Ovary (tissue), 10 donors: ENCODE measurements at places on chromosomes 1 and 21. TPM values are rescaled to one million over a fixed set of nuclear protein-coding genes. Genes with fewer than 3 reads are reported as not detected.

TMEM51 gene
- 9.4 TPM for polyA plus RNA-seq

H6PD gene
- polyA plus RNA-seq: 47.0 TPM

TIAM1 gene
- polyA plus RNA-seq: 5.8 TPM

- no peaks in the 10 kb centered on the region for H3K4me1 ChIP-seq
- no peaks in the 10 kb centered on the region for H3K36me3 ChIP-seq
- no peaks in the 10 kb centered on the region for H3K27me3 ChIP-seq
- no peak for DNase-seq
Measured at GRCh38 chr1:2431103-2431502, 18.7 kb upstream of the PEX10 start.

GRCh38 chr1:7703321-7704213, 67.5 kb upstream of the VAMP3 start:
- H3K4me1 ChIP-seq: peaks cover 4% of the 10 kb centered on the region
- no peaks in the 10 kb centered on the region for H3K27me3 ChIP-seq
- peak overlapping the region; percentile 44 for H3K4me3 ChIP-seq

GRCh38 chr1:205585169-205585834, 46.5 kb downstream of the ELK4 start:
- H3K36me3 ChIP-seq: no peaks in the 10 kb centered on the region
- H3K4me3 ChIP-seq: no peak overlapping the region
- no peak for DNase-seq
- peaks cover 11% of the 10 kb centered on the region for H3K4me1 ChIP-seq
- H3K27me3 ChIP-seq: no peaks in the 10 kb centered on the region
- no peak overlapping the region for H3K27ac ChIP-seq

DNA sequence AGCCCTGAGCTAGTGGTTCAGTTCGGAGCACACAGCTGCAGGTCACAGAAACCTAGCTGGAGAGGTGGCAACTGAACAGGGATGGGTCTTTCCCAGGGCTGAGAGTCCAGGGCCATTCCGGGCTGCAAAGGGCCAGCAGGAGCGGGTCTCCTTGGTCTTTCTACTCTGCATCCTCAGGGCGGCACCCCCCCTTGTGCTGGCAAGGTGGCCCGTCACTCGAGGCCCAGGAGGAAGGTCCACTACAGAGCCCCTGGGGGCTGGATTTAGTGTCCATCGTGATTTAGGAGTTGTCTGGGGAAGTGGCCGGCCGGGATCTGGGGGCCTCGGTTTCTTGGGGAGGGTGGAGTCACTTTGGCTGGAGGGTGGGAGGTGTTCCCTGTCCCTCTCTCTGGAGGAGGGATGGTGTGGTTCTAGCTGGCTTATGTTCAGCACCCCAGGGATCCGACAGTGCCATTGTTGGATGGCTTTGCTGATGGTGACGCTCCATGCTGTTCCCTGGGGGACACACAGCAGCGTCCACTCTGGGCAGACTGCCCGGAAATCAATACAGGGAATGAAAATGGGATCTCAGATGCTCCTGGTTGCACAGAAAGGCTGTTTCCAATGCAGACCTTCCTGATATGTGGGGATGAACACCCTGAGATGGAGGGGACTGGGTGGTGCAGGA, 64.4 kb downstream of the UMODL1 start:
- H3K36me3 ChIP-seq: no peaks in the 10 kb centered on the region
- H3K4me3 ChIP-seq: no peak overlapping the region
- no peaks in the 10 kb centered on the region for H3K4me1 ChIP-seq
- no peak for DNase-seq
- no peaks in the 10 kb centered on the region for H3K27me3 ChIP-seq

DNA sequence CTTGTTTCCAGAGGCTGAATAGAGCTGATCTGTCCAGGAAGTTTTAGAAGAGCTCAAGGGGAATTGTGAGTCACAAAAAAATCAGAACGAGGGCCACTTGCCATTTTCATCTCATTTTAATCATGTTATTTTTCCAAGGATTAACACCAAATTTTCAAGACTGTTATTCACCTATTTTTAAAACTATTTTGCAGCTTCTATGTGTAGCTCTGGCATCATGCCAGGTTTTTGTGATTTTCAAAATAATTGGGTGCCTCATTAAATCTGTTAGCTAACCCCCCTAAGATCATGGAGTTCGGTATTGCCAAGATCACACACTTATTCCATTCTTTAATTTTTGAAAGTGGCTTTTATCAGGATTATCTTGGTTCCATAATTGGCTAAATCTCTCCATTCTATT, 90.9 kb downstream of the RGS7 start:
- no peaks in the 10 kb centered on the region for H3K4me1 ChIP-seq
- H3K27ac ChIP-seq: no peak overlapping the region
- H3K27me3 ChIP-seq: no peaks in the 10 kb centered on the region
- no peak overlapping the region for H3K4me3 ChIP-seq

DNA sequence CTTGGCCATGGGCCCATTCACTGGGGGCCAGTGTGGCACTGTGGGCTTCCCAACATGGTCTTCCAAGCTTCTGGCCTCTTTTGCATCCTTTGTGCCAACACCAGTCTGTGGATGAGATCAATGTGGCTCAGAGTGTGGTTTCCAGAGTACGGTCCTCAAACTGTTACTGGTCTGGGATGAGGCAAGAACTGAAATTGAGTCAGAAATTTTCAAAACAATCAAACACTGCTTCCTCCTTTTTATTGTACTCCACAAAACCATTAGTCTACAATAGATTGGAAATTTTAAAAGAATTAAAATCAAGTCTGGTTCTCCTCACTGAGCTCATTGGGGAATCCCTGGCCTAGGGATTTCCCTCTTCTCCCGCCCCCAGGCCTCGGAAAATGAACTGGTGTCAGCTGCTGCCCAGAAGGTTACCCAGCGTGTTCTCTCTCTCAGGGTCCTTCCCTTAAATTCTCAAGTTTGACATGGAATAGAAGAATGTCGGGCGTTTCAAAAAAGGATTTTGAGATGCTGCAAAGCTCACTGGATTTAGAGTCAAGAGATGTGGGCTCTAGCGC, 222.0 kb downstream of the SDCCAG8 start:
- peaks cover 10% of the 10 kb centered on the region for H3K4me1 ChIP-seq
- H3K27me3 ChIP-seq: no peaks in the 10 kb centered on the region
- no peak overlapping the region for H3K4me3 ChIP-seq

DNA sequence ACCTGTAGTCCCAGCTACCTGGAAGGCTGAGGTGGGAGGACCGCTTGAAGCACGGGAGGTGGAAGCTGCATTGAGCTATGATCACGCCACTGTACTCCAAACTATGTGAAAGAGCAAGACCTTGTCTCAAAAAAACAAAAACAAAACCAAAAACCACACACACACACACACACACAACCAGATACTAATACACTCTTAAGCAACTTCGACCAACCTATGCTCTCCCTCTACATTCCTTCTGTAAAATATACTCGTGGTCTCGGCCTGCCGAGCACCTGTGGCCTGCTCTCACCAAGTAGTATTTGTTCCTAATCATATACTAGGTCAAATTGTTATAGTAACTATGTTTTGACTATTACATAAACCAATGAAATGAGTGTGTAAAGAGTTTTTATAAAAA, 13.5 kb upstream of the SYT2 start:
- no peak overlapping the region for H3K27ac ChIP-seq
- H3K27me3 ChIP-seq: no peaks in the 10 kb centered on the region
- no peaks in the 10 kb centered on the region for H3K36me3 ChIP-seq
- no peak overlapping the region for H3K4me3 ChIP-seq
- H3K4me1 ChIP-seq: no peaks in the 10 kb centered on the region
- no peak for DNase-seq
